NCI-H1105 treated with DMSO at 0.1 percent for 48 hours (cell line): ENCODE measurements at places on chromosomes 5 and 9.

DNA sequence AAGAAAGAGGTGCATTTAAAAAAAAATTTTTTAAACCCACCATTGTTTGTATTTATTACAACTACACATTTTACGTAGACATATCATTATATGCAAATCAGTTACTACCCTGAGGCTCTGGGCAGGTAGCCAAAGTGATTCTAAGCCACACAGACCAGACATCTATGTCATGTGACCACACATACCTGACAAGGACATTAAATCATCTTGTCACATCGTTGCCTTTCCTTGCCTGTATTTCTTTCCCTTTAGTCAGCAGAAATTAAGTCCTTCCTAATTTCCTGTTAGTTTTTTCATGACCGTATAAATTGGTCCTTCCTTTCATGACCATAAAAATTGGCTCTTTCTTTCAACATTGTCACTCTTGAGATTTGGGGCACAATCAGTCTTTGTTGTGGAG lies 134.2 kb upstream of the MARCHF11 start:
- peak; percentile 91 for DNase-seq

DNA sequence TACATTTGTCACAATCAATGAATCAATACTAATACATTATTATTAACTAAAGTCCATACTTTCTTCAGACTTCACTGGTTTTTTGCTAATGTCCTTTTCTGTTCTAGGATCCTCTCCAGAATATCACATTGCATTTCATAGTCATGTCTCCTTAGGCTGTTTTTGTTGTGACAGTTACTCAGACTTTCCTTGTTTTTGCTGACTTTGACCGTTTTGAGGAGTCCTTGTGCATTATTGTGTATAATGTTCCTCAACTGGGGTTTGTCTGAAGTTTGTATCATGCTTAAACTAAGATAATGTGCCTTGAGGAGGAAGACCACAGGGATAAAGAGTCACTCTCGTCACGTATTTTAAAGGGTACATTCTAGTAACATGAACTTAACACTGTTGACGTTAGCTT lies 376.9 kb downstream of the NTRK2 start:
- no peak for DNase-seq

- no peak for DNase-seq
Measured at GRCh38 chr5:164354139-164354751, 848.8 kb downstream of the MAT2B start.

DNA sequence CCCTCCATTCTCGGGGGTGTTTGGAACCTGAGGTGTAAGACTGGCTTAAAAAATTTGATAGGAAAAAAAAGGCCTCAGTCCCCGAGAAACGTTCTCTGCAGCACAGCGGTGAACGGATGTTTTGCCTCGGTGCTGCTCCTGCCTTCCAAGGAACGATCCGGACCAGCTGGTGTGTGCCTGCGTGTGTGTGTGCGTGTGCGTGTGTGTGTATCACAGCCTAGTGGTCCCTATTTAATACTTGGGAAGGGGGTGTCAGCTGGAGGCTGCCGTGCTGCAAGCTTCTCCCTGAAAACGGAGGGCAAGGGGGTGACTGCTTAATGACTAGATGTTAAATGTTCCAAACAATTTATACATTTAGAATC lies 76.9 kb downstream of the LHX2 start:
- no peak for DNase-seq

DNA sequence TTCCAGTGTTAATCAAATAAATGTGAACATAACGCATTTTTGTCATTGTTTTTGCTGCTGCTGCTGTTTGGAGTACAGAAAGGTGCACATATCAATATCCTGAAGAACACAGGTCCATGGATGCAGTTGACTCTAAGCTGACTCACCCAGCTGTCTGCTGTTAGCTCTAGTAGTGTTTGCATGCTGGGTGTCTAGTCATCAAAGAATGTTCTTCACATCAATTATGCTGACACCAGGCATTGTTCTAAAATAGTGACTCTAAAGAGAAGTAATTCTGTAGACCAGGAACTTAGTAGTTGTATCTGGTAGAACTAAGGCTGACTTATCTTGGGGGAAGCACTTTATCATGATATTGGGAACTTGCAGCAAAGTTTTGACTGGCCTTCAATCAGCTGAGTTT lies 55.7 kb upstream of the DPYSL3 start:
- no peak for DNase-seq

DNA sequence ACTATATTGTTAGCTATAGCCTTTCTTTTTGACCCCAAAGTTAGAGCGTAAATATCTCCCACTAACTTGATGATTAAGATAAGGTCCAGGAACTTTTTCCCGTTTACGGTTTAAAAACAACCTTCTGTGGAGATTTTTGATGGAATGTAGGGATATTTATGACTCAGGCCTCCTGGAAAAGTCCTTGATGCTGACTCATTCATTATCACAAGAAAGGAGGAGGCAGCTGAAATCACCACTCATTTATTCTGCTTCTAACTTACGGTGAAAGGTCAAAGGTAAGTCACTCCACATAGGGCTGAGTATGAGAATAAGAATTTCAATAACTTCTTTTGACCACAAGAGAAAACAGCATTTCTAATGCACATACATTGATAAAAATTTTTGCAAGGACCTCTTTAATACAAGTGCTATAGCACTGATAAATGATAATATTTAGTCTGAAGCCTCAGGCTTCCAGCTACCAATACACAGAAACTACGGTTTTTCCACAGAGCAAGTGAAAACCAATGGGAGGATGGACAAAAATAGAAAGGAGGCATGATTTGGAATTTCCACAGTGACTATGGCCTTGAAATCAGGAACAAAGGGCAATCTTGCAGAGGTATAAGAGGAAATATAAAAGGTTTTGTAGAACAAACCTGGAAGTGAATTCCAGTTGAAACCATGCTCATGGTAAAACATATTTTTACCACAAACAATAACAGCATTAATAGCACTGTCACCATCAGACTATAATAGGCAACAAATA lies 146.5 kb downstream of the PPP2R2B start:
- DNase-seq = no peak
